ENCODE measurements at places on chromosomes 5 and 9. TPM values are rescaled to one million over a fixed set of nuclear protein-coding genes. Genes with fewer than 3 reads are reported as not detected.

GRCh38 chr9:129752900-129753729 lies at the start of gene PTGES:
Gene PTGES, minus strand, starts transcription at chr9:129753042. Its CDS starts 30 bp downstream, at chr9:129753012.
- no peak within 1 kb of the TSS for H3K4me3 ChIP-seq
- peaks cover 5% of the 10 kb centered on the region for H3K4me1 ChIP-seq
- DNase-seq: no peak
- no peaks in the 10 kb centered on the region for H3K36me3 ChIP-seq
- H3K27ac ChIP-seq: no peak within 1 kb of the TSS
- H3K27me3 ChIP-seq: no peaks in the 10 kb centered on the region

DNA sequence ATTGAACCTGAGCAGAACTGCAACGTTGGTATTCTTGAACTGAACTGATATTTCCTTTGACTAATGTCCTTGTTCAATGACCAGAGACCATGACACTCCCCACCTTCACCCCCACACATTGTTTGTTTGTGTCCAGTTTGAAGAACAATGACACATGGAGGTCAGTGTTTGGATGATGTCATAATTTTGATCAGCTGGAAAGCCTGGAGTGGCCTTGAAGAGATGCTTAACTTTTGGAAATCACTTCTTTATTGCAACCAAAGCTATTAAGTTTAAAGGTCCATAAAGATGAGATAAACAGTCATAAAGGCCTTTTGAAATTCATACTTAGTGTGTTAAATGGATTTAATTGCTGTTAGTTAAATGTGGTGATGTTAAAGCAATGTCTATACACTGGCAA lies 92.7 kb downstream of the TMC1 start:
- H3K27me3 ChIP-seq: no peaks in the 10 kb centered on the region
- no peak overlapping the region for H3K4me3 ChIP-seq
- no peak overlapping the region for H3K27ac ChIP-seq
- no peaks in the 10 kb centered on the region for H3K36me3 ChIP-seq

DNA sequence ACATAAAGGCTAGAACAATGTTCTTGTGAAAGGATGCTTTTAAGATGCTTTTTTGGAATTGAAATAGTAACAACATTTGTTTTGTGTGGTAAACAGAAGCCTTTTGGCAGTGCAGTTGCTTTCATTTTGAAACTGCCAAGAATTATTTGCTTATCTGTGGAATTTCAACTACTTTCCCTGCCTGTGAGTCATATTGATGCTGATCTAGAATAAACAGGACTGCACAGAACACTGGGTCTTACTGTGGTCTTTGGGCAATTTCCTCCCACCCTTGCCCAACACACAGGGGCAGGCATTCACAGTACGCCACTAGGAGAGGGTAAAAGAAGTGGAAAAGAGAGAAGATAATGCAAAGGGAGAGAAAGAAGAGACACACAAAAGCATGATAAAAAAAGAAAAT lies 483.7 kb downstream of the ELAVL2 start:
- no peak overlapping the region for H3K4me3 ChIP-seq
- H3K27ac ChIP-seq: no peak overlapping the region
- no peaks in the 10 kb centered on the region for H3K36me3 ChIP-seq
- no peaks in the 10 kb centered on the region for H3K27me3 ChIP-seq

DNA sequence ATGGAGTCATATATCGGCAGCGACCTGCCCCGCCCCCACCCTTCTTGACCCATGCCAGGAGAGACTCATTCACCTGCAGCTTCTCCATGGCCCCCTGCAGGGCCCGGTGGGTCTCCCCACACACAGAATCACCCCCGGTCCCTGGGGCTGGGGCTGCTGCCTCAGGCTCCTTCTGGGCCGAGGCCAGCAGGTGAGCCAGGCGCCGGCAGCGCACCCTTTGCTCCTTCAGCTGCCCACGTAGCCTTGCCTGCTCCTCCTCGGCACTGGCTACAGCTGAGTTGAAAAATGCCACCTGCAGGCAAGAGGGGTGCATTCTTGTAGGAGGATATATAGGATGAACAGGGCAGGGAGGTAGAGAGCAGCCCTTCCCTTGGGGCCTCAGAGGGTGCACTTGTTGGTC lies 17.9 kb downstream of the GOLGA2 start:
- H3K4me3 ChIP-seq: no peak overlapping the region
- no peaks in the 10 kb centered on the region for H3K27me3 ChIP-seq
- no peak for DNase-seq
- H3K4me1 ChIP-seq: no peaks in the 10 kb centered on the region
- H3K27ac ChIP-seq: no peak overlapping the region

DNA sequence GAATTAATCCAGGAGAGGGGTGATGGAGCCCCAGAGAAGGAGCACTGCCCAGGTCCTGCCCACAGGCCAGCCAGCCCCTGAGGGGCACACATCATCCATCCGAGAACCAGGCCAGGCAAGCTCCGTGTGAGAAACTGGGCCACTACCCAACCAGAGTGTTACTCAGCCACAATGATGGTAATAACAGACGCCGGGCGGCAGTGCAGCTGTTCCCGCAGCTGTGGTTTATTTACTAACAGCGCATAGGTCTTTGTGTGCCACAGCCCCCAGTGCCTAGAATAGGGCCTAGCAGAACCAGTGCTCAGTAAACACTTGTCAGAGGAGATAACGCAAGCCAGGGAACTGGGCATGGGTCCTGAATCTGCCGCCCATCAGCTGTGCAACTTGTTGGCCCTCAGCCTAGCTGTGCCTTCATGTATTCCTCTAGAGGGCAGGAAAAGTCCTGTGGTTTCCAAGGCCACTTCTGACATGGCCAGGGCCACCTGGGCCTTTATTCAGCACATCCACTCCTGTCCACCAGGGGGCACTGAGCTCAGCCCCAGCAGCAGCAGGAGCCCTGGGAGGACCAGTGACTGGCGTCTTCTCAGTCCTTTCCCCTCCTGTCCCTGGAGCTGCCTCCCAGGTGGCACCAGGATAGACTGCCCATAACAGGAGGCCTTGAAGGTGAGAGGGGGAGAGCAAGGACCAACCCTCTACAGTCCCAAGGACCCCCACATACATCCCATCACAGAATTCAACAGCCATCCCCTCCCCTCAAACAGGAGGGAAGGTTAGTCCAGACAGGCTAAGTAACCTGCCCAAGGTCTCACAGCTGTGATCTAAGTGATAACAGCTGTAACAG lies 2.1 kb downstream of the MXD3 start:
- no peaks in the 10 kb centered on the region for H3K27me3 ChIP-seq
- H3K36me3 ChIP-seq: peaks cover 16% of the 10 kb centered on the region
- DNase-seq: no peak
- H3K27ac ChIP-seq: no peak overlapping the region

- no peaks in the 10 kb centered on the region for H3K36me3 ChIP-seq
- H3K4me1 ChIP-seq: no peaks in the 10 kb centered on the region
- no peak overlapping the region for H3K27ac ChIP-seq
- H3K4me3 ChIP-seq: no peak overlapping the region
Observed at GRCh38 chr5:163489055-163489744, 16.2 kb upstream of the MAT2B start.

DNA sequence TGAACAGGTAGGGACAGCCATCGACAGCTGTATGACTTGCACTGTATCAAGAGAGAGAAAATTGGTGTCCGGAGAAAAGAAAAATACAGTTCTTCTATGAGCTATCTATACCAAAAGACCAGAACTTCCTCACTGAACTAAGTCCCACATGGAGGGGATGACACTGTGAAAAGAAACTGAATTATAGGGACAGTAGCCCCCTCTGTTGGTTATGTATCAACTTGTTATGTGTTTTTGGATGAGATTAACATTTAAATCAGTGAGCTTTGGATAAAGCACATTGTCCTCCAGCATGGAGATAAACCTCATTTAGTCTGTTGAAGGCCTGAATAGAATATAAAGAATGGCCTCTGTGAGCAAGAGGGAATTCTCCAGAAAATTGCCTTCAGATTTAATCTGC lies 176.6 kb upstream of the SH3GL2 start:
- no peaks in the 10 kb centered on the region for H3K36me3 ChIP-seq
- no peaks in the 10 kb centered on the region for H3K4me1 ChIP-seq

DNA sequence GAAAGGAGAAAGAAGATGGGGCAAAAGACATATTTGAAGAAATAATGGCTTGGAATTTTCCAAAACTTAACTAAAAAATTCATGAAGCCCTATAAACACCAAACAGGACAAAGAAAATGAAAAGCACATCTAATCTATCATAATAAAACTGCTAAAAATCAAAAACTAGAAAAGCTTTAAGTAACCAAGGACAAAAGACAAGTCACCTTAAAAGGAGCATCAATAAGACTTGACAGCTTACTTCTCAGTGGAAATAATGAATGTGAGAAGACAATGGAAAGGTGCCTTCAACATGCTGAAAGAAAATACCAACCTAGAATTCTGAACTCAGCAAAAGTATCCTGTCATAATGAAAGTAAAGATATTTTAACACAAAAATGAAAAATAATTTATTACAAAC lies 27.0 kb downstream of the GTF3C4 start:
- DNase-seq: no peak
- no peaks in the 10 kb centered on the region for H3K27me3 ChIP-seq
- H3K4me3 ChIP-seq: no peak overlapping the region
- no peaks in the 10 kb centered on the region for H3K36me3 ChIP-seq

DNA sequence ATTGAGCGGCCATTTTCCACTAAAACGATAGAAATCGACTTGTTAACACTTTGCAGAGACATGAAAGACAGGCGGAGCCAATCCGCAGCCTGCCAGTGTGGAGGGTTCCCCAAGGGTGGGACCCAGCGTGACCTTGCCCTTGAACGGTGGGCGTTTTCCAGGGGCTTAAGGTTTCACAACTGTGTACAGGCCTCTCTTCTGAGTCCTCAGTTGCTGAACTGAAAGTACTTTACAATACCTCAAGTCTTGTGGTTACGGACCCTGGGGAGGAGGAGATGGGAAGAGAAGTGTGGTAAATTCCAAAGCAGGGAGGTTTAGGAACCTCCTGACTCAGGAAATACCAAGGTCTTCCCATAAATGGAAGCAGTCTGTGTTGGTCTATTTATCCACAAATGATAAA lies 68.2 kb upstream of the CKMT2 start:
- no peak overlapping the region for H3K4me3 ChIP-seq
- H3K36me3 ChIP-seq: no peaks in the 10 kb centered on the region
- H3K27ac ChIP-seq: no peak overlapping the region

GRCh38 chr5:141100243-141100805 lies at the start of gene PCDHB3:
Gene PCDHB3, plus strand, starts transcription at chr5:141100473. Its CDS starts 177 bp downstream, at chr5:141100650.
- H3K27me3 ChIP-seq: no peaks in the 10 kb centered on the region
- no peaks in the 10 kb centered on the region for H3K36me3 ChIP-seq
- no peaks in the 10 kb centered on the region for H3K4me1 ChIP-seq
- no peak within 1 kb of the TSS for H3K4me3 ChIP-seq

- no peaks in the 10 kb centered on the region for H3K27me3 ChIP-seq
- no peak overlapping the region for H3K4me3 ChIP-seq
- H3K27ac ChIP-seq: no peak overlapping the region
Observed at GRCh38 chr9:23278561-23278960, 547.5 kb downstream of the ELAVL2 start.

DNA sequence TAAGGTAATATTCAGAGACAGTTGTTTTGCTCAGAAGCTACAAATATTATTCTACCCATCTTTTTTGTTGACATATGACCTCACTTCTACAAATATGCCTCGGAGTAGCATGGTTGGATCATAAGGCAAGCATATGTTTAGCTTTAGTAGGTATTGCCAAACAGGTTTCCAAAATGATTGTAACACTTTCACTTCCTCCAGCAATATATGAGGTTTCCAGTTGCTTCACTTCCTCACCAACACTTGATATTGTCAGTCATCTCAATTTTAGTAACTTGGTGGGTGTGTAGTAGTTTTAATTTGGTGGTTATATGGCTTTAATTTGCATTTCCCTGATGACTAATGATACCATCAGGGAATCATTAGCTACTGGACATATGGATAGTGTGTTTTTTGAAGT lies 46.7 kb downstream of the TNFSF8 start:
- no peak overlapping the region for H3K4me3 ChIP-seq
- no peaks in the 10 kb centered on the region for H3K27me3 ChIP-seq
- no peak for DNase-seq
- no peaks in the 10 kb centered on the region for H3K36me3 ChIP-seq

Gene MYORG
- 0.36 TPM for total RNA-seq

DNA sequence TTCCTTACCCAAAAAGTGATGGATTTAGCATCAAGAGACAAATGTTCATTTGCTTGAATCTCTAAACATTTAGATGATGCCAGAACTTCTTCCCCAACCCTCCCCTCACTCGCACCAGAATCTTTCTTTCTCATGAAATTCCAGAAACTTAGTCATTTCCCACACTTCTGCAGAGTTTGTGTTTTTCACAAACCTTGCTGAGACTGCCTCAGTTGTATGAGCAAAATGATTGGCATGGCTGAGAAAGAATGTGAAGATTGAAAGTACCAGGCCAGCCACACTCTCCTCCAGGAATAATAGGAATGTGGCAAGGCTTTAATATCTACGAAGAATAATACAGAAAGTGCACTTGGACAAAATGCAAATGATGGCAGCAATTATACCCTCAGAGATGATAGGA lies 428.3 kb upstream of the CDH6 start:
- no peak overlapping the region for H3K27ac ChIP-seq
- no peak for DNase-seq
- H3K27me3 ChIP-seq: no peaks in the 10 kb centered on the region
- H3K4me3 ChIP-seq: no peak overlapping the region
- no peaks in the 10 kb centered on the region for H3K36me3 ChIP-seq
- H3K4me1 ChIP-seq: no peaks in the 10 kb centered on the region

DNA sequence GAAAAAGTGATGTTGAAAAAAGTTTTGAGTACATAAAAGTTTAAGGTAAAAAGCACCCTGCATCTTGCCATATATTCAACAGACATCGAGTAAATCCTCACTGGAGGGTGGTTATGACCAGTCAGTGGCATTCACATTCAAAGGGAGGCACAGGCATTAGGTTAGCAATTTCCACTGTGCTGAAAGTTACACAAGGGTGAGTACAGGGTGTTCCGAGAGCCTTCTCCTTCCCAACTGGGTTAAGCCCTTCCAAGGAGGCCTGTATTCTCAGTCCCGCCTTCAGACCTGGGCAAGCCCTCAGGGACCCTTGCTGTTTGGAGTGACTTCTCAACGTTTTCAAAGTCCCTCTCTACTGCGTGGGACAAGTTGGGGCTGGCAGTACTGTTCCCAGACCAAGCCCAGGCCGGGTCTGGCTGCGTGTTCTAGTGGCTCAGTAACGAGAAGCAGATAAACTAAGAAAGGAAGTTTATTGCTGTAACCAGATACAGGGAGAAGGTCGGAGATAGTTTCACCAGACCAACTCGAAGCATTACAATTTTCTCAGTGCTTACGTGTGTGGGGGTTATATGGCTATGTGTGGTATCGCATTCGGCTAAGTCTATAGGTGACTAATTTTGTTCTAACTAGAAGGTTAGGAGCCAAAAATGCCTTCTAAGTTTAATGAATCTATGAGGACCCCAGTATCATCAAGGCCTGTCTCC lies 13.0 kb upstream of the SETX start:
- H3K36me3 ChIP-seq: no peaks in the 10 kb centered on the region
- H3K4me1 ChIP-seq: peaks cover 6% of the 10 kb centered on the region
- no peak overlapping the region for H3K4me3 ChIP-seq
- no peaks in the 10 kb centered on the region for H3K27me3 ChIP-seq

Gene TMOD1
- 28.4 TPM for total RNA-seq

DNA sequence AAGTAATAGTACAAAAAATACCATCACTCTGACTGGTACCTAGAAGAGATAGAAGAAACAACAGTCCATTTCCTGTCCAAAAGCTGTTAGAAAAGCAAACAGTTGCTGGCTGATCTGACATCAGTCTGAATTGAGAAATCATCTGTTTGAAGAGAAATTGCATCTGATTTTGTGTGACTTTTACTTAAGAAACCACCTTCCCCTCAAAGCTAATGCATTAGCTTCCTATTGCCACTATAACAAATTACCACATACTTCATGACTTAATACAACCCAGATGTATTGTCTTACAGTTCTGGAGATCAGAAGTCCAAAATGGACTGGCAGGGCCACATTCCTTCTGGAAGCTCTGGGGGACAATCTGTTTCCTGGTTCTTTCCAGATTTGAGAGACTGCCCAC lies 385.9 kb upstream of the TLE4 start:
- no peak overlapping the region for H3K4me3 ChIP-seq
- DNase-seq: no peak
- no peaks in the 10 kb centered on the region for H3K4me1 ChIP-seq
- no peaks in the 10 kb centered on the region for H3K36me3 ChIP-seq
- no peak overlapping the region for H3K27ac ChIP-seq
- no peaks in the 10 kb centered on the region for H3K27me3 ChIP-seq
